ENCODE measurements at places on chromosomes 5 and 9.

DNA sequence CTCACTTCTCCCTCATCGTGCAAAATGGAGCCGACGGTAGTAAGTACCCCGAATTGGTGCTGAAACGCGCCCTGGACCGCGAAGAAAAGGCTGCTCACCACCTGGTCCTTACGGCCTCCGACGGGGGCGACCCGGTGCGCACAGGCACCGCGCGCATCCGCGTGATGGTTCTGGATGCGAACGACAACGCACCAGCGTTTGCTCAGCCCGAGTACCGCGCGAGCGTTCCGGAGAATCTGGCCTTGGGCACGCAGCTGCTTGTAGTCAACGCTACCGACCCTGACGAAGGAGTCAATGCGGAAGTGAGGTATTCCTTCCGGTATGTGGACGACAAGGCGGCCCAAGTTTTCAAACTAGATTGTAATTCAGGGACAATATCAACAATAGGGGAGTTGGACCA is 979 bp downstream of the PCDHGA12 start:
- no peak for DNase-seq

GRCh38 chr5:95609711-95610110 is 10.2 kb upstream of the GPR150 start:
- DNase-seq: no peak

DNA sequence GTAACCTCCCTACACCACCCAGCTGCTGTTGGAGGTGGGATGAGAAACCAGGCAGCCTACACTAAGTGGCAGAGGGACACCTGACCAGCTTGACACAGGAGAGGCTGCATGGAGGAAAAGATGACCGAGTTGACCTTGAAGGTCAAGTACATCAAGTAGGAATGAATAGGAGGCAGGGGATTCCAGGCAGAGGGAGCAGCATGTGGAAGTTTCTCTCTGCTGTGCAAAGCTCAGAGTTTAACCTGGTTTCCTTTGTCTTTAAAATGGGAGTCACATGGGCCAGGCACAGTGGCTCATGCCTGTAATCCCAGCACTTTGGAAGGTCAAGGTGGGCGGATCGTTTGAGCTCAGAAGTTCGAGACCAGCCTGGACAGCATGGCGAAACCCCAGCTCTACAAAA is 32.6 kb downstream of the SPRY4 start:
- no peak for DNase-seq

DNA sequence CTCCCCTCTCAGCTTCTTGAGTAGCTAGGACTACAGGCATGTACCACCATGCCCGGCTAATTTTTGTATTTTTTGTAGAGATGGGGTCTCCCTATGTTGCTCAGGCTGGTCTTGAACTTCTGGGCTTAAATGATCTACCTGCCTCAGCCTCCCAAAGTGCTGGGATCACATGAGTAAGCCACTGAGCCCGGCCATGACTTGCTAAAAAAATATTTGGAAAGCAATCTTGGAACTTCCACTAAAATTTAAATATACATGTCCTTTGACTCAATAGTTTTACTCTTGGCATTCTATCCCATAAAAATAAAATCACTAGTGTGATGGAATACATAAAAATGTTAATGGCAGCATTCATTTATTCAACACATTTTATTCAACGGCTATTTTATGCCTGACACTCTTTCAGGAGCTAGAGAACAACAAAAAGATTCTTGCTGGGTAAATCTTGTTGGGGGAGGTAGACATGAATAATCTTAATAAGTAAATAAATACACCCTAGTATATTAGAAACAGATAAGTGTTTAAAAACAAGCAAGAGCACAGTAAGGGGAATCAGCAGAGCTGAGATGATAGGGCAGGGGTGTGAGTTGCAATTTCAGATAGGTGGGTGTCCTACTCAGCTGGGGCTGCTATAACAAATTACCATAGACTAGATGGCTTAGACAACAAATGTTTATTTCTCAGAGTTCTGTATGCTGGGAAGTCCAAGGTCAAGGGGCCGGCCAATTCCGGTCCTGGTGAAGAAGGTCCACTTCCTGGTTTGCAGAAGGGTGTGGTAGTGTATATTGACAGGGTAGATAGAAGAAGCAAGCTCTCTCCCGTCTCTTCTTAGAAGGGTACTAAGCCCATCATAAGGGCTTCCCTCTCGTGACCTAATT is 50.7 kb downstream of the KCNV2 start:
- no peak for DNase-seq

DNA sequence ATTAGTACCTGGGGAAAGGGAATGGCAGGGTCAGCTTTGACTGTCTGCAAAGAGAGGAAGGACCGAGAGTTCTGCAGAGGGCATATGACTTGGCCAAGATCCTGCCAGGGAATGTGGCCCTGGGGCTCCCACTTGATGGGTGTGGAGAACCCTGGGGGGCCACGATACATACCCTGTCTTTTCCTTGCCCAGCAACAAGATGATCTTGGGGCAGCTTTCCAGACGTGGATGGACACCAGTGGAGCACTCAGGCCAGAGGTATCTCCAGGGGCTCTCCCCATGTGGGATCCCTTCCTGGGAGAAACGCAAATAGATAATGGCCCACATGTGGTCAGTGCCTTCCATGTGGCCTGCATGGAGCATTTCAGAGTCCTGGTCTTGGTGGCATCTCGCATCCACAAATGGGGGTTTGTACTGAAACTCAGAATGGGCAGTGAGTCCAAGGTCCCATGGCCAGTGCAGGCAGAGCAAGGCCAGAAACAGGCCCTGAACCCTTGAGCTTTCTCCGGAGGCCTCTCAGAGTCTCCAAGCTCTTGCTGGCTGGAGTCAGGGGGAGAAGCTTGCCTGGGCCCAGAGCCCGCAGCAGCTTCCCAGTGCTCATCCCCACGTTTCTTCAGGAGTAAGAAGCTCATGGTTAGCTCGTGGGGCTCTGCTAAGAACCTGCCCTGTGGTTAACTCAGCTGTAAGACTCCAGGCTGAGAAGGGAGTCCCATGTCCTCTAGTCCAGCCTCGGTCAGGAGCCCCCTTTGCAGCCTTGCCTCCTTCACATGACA is 18.3 kb upstream of the ORM1 start:
- DNase-seq: no peak

- DNase-seq: peak; percentile 61
These were observed at the start of gene UNC5A for GRCh38 chr5:176810081-176810597. Gene UNC5A, plus strand, starts transcription at chr5:176810559. Its CDS starts 192 bp downstream, at chr5:176810751.

DNA sequence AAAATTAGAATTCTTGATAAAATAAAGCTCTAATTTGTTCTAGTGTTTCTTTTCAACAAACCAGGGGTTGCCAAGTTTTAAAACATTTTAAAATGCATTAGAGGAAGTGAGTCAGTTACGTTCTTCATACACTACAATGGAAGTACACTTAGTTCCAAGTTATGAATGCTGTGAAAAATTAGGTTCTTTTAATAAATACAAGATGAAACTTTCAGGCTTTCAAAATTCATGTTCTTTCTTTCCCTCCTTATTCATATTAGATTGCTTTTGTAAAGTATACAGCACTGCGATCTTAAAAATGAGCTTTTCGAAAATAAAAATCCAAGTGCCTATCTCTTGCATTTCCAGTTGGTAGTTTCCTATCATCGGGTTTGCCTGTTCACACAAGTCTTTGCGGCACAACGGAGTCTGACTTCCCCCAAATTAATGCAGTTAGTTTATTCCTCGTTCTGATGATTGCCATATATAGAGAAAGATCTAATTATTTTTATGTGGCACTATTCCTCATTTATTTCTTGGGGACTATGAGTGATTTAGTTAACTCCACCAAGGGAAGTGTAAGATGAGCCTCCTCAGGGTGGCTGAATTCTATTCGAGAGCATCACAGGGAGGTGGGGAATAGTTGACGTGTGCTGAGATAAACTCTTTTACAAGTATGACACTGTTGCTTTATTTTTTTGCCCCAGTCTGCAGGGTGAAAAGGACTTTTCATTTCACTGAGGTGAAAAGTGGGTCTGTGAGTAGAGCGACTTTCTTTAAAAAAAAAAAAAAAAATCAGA is 238.2 kb downstream of the CD180 start:
- DNase-seq: no peak

DNA sequence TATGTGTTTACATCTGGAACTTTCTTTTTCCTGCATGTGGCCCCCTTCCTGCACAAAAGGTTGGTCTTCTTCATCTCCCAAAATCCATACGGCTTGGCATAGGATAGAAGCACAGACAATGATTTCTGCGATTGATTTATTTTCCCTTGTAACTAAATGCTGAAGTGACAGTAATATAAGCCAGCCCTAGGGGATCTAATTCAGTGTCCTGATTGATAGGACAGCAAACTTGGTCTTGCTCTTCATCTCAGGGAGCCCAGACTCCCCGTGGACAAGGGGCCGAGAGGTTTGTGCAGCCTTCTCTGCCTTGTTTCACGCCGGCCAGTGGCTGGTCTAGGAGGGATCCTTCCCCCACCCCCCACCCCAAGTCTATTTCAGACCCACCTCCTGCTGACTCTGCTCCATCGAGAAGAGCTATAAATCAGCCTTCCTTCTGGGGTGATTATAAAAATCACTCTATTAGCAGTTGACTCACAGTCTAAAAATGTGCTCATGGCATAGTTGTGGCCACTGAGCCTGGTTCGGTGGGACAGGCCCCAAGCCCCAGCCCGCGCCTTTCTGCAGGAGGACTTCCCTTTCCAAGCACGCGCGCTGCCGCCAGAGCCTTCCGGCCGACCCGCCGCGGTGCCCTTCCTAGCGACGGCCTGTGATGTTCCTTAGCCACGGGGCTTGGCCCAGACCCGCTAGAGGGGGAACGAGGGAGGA is 89.8 kb upstream of the COL5A1 start:
- DNase-seq: no peak

GRCh38 chr9:125521462-125522327 is 185.3 kb downstream of the MAPKAP1 start:
- DNase-seq: no peak

GRCh38 chr5:107919969-107920368 is 249.2 kb upstream of the EFNA5 start:
- no peak for DNase-seq

DNA sequence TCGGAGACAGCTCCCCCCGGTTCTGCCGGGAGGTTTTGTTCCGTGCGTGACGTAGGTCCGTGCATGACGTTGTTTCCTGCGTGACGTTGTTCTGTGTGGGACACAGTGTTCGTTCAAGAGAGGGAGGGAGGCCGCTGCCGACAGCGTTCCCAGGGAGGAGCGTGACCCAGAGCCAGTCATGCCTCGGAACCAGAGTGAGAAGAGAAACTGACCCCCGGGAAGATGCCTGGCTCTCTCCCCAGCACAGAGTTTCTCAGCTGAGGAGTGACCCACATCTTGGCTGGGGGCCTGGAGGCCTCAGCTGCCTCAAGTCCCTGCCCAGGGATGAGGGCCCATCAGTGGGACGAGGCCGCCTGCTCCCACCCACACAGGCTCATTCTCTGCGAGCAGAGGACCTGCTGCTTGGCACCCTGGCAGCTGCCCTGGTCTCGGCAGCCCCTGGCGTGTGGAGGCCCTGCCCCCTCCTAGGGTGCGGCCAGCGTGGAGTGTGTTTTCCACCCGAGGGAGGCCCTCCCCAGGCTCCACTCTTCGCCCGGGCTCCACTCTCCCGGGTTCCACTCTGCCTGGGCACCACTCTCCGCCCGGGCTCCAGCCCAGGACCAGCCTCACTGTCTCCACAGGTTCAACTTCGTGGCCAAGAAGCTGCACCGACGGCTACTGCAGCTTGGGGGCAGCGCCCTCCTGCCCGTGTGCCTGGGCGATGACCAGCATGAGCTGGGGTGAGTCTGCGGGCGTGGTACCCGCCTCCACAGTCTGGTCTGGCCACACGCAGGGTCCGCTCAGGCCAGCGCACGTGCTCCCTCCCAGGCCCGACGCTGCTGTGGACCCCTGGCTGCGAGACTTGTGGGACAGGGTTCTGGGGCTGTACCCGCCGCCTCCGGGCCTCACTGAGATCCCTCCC is 7.9 kb downstream of the NDOR1 start:
- no peak for DNase-seq

DNA sequence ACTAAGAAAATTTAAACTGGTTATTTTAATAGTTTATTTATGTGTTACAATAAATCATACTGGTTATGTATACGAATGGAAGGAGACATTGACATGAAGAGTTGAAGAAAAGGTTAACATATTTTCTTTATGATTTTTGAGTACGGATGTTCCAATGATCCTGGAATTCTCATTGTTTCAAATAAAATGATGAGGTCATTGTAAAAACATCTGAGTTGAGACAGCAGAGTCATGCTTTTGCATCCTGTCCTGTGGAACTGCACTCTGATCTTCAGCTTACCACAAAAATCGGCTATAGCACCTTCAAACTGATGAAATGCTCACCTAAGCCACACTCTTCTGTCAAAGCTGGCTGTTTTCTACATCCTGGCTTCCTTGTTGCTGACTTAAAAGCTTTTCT is 67.8 kb downstream of the PTCD2 start:
- DNase-seq: no peak

- no peak for DNase-seq
These were observed 621.6 kb downstream of the BNC2 start for GRCh38 chr9:16248822-16249221.

GRCh38 chr5:25399878-25400480 is 755.2 kb upstream of the CDH10 start:
- DNase-seq: no peak

- DNase-seq: peak; percentile 33
These were observed 13.6 kb upstream of the ALDOB start for GRCh38 chr9:101449071-101449721.

- DNase-seq: no peak
These were observed 479.5 kb upstream of the PAPPA start for GRCh38 chr9:115674091-115674490.

DNA sequence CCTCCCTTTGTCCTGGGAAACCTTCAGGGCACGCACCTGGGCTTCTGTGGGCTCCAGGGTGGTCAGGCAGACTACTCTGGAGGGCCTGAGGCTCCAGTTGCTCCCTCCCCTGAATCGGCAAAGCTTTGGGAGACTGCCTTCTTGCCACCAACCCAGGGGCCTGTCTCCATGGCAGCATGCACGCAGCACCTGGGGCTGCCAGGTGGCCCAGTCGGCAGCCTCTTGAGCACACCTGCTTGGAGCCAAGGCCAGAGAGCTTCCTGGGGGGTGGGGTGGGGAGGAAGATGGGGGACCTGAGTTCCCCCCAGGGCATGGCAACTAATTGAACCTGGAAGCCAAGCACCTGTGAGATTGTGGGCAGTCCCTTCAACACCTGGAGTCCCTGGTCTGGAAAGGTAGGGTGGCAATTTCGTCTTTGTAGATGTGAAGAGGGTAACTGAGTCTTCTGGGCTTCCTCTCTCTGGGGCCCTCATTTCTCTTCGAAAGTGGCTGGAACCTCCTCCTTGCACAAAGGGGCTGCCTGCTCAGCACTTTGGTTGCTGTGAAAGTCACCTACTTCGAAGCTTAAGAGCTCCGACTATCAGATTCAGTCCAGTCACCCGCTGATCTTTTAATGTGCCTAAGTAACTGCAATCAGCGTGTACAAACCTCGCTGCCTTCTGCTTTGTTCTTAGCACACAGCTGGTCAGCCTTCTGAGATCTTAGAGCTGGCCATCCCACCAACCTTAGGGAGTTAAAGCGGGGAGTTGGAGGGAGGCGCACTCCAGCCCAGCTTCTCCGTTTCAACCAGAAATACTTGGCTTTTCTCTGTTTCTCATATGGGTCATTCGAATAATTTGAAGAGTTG is 4.0 kb downstream of the RNF183 start:
- no peak for DNase-seq

- no peak for DNase-seq
These were observed 55.1 kb upstream of the S1PR3 start for GRCh38 chr9:88936132-88936531.

- DNase-seq: no peak
These were observed 133.7 kb downstream of the KIF4B start for GRCh38 chr5:155147222-155147621.

GRCh38 chr5:76807296-76807695 is 11.5 kb upstream of the F2RL1 start:
- no peak for DNase-seq

- DNase-seq: no peak
These were observed 23.2 kb upstream of the STXBP1 start for GRCh38 chr9:127588740-127589506.
